ENCODE measurements at places on chromosomes 3 and 15.

- no peak for DNase-seq
Observed at GRCh38 chr3:5304789-5305683, 117.5 kb downstream of the EDEM1 start.

GRCh38 chr3:131303848-131304247, 77.7 kb upstream of the NUDT16 start:
- no peak for DNase-seq

DNA sequence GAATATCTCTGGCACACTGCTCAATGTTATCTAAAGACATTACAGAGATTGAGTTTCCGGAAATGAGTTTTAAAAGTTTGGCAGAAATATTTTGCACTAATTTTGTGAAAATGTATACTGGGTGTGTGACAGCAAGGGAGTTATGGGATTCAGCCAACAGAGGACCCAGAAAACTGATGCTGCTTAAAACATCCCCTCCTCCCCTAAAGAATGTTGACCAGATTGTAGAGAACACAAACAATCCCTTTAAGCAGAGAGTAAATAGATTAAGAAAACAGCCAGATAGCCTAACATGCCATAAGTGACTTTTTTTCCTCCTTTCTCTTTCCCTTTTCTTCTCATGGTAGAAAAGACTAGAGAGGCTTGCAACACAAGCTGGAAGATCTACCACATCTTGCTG, 928.0 kb upstream of the ALCAM start:
- no peak for DNase-seq

DNA sequence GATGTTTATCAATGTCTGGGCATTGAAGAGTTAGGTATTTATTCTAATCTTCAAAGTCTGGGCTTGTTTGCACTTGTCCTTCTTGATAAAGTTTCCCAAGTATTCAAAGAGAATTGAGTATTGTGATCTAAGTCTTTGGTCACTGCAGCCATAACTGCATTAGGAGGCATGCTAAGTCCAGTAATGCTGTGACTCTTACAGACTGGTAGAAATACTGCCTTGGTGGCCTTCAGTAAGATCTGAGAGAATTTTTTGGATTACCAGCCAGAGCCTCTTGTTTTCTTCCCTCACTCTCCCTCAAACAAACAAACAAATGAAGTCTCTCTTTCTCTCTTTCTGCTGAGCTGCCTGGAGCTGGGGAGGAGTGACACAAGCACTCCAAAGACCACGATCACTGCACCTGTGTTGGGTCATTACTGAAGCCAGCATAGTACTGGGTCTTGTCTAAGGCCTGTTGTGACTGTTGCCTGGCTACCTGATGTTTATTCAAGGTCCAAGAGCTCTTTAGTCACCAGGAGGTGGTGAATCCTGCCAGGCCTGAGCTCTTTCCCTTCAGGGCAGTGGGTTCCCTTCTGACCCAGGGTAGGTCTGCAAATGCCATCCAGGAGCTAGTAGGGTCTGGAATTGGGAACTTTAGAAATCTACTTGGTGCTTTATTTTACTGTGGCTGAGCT, 14.8 kb upstream of the RBP2 start:
- no peak for DNase-seq

GRCh38 chr3:177523067-177523675, 325.9 kb upstream of the TBL1XR1 start:
- DNase-seq = no peak

GRCh38 chr3:196949285-196949619, 6.9 kb upstream of the NCBP2 start:
- DNase-seq = no peak

DNA sequence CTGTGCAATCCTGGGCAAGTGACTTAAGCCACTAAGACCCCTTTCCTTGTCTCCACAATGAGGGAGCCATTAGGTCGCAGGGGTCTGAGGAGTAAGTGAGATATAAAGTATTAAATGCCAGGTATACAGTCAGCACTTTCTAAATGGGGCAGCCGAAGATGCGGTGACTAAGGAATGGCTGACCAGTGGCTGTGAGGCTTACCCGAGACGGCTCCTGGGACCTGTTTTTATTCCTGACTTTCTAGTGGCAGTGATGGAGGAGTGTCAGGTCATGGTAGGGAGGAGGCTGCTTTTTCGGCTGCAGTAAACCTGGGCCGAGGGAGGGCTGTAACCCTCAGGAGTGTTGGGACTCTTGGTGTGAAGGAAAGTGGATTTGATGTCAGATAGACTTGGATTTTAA, 52.3 kb downstream of the TRAK1 start:
- no peak for DNase-seq

- DNase-seq = no peak
Observed at GRCh38 chr3:177528306-177529070, 331.2 kb upstream of the TBL1XR1 start.

GRCh38 chr3:72830452-72831223, 17.6 kb downstream of the SHQ1 start:
- no peak for DNase-seq

GRCh38 chr3:69204315-69204957, 82.0 kb upstream of the LMOD3 start:
- DNase-seq = no peak

- DNase-seq = no peak
Observed at GRCh38 chr15:62901087-62901486, 141.5 kb upstream of the TPM1 start.

GRCh38 chr3:156473341-156473740, 81.6 kb downstream of the SSR3 start:
- DNase-seq = no peak

GRCh38 chr3:7934362-7934761, 567.3 kb upstream of the LMCD1 start:
- DNase-seq = no peak

GRCh38 chr3:72487946-72488737, 360.1 kb downstream of the SHQ1 start:
- DNase-seq = no peak

- DNase-seq = no peak
Observed at GRCh38 chr15:44275150-44275830, 13.2 kb upstream of the GOLM2 start.

- DNase-seq = no peak
Observed at GRCh38 chr15:53910852-53911251, 67.4 kb upstream of the UNC13C start.

DNA sequence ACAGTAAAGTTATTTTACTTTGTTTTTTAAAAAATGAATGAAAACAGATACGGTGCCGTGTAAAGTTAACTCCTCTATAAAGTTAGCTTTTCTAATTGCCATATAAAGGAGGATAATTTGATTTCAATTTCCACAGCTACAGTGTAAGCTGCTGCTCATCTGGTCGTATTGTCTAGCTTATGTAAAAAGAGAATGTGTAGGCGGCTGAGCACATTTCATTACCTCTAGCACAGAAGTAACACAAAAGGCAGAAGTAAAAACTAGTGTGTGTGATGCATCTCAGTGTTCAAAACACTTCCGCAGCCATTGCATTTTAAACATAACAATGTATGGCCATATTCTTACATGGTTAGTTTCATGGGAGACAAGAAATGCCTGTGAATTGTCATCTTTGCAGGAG, 105.0 kb upstream of the P2RY1 start:
- no peak for DNase-seq

DNA sequence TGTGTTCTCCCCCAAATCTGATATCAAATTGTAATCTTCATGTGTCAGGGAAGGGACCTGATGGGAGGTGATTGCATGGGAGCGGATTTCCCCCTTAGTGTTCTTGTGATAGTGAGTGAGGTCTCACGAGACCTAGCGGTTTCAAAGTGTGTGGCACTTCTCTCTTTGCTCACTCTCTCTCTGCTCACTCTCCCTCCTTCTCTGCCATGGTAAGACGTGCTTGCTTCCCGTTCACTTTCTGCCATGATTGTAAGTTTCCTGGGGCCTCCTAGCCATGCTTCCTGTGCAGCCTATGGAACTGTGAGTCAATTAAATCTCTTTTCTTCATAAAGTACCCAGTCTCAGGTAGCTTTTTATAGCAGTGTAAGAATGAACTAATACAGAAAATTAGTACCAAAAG, 30.6 kb upstream of the OR5H6 start:
- DNase-seq = no peak

GRCh38 chr3:1903111-1903510, 195.6 kb upstream of the CNTN4 start:
- DNase-seq = no peak

- no peak for DNase-seq
Observed at GRCh38 chr3:127321371-127321770, 33.5 kb upstream of the PRR20G start.

GRCh38 chr15:86863226-86863915, 783.7 kb downstream of the AGBL1 start:
- DNase-seq = no peak

DNA sequence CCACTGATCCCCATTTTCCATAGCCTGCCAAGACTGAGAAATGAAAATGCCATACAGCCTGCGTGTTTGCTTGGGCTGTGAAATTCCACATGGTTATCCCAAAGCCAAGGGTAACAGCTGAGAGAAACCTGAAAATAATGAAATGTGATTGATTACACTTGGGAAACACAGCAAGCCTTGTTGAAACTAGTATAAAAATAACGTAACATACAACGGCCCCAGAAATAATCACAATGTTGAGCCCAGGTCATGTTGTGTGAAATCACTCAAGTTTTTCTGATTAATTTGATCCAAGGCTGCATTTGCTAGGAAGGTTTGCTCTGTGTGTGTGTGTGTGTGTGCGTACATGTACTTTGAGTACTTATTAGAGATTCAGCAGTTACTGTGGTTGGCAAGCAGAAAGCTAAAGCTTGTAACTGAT, 269.0 kb downstream of the OXSM start:
- DNase-seq = no peak

DNA sequence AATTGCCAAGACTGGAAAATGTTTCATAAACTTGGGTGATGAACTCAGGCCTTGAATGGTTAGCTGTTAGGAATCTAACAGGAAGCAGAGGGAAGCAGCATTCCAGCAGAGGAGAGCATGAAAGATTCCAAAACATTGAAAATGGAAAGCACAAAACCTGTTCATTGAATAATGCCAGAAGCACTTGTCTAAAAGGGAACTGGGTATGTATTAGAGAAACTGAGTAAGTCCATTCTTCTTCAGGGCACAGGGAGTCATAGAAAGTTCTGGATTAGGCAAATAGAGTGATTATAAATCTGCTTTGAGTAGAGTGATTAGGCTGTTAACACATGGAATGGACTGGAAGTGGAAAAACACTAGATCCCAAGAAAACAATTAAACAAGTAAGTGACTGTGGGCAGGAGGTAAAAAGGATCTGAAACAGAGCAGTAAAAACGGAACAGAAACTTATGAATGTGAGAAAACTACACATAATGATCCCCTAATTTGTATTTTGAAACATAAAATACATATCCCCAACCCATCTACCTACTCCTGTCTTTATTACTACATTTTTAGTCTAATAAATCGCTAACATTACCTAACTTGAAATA, 343.4 kb downstream of the TBC1D5 start:
- DNase-seq = no peak

DNA sequence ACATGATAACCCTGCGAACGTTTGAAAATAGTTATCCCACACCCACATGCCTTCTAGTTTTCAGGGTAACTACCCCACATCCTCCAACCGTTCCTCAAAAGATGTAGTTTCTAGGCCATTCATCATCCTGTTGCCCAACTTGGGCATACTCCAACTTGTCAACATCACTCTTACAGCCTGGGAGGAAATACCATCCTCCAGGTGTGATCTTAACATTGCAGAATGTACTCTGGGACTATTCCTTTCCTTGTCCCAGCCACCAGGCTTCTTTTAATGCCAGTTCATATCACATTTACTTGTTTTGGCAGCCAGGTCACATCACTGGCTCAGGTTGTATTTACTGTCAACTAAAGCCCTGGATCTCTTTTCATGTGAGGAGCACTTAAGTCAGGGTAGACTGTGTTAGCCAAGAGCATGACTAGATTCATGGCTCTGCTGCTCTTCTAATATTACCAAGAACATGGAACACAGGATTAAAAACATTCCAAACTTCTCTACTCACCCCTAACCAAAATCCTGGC, 4.0 kb upstream of the DENND6A start:
- no peak for DNase-seq

- no peak for DNase-seq
Observed at GRCh38 chr15:66254089-66254950, 770 bp upstream of the MEGF11 start.

DNA sequence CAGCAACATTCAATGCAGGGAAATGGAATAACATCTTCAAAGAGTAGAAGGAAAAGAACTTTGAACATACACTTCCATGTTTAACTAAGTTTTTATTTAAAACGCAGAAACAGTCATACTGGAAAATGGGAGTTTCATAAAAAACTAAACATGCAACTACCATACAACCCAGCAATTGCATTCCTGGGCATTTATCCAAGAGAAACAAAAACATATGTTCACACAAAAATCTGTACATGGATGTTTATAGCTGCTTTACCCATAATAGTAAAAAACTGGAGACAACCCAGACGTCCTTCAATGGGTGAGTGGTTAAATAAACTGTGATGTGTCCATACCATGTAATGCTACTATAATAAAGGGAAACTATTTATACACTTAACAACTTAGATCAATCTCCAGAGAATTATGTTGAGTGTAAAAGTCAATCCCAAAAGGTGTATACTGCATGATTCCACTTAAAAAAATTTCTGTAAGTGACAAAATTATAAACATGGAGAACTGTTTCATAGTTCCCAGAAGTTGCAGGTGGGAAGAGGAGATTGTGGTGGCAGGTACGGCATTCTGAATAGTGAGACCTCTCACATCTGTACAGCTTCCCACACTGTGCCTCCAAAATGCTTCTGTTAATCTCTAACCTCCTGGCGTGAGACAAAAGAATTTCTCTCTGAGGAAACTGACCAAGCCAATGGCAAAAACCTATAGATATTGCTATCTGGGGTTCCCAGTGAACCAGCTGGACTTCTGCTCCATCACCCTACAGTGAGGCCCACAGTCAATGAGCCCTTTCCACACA, 23.1 kb downstream of the ISG20 start:
- no peak for DNase-seq

- DNase-seq = no peak
Observed at GRCh38 chr3:140180603-140181002, 245.6 kb downstream of the CLSTN2 start.

GRCh38 chr3:176795891-176796290, 401.4 kb downstream of the TBL1XR1 start:
- DNase-seq = no peak

DNA sequence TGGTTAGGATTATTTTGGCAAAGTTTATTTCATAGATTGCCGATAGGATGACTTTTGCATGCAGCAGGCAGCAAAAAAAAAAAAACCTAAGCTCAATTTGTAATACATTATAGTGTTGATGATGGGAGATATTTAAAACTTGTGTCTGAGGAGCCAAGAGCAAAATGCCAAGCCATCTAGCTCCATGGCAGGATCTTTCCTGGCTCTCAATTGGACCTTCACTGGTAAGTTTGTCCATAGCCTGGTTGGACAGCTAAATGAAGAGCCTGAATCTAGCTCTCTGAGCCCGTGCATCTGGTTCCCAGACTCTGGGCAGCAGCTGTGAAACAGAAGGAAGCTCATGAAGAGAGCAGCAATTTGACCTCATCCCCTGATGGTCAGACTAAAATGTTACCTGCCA, 17.5 kb downstream of the STAC start:
- no peak for DNase-seq

GRCh38 chr3:61903931-61904657, 342.7 kb downstream of the PTPRG start:
- DNase-seq = no peak

- no peak for DNase-seq
Observed at GRCh38 chr15:95922431-95922830, 408.1 kb upstream of the NR2F2 start.
